ENCODE measurements at places on chromosomes 3 and 15.

DNA sequence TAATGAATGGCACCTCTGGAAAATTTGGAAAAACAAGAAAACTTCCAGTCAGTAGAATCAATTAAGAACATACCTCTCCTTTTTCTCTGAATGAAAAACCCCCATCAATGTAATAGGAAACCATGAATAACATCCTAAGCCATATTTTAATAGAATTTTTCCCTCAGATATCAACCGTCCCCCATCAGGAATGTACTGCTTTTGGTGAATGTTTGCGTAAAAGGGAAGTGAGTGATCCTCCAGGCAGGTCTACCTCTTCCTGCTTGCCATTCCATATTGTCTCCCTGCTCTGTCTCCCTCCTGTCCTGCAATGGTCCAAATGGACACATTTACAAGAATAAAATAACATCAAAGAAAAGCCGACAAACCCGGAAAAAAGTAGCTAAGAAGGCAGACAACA is 30.8 kb downstream of the LAMP3 start:
- DNase-seq = no peak

GRCh38 chr15:63970621-63971426 is 75.5 kb downstream of the DAPK2 start:
- no peak for DNase-seq

GRCh38 chr3:185332026-185332735 is 30.8 kb upstream of the MAP3K13 start:
- DNase-seq = no peak

- no peak for DNase-seq
These were observed 39.6 kb upstream of the PDZRN3 start for GRCh38 chr3:73664389-73664788.

- no peak for DNase-seq
These were observed 53.2 kb downstream of the SLTM start for GRCh38 chr15:58880320-58880719.

DNA sequence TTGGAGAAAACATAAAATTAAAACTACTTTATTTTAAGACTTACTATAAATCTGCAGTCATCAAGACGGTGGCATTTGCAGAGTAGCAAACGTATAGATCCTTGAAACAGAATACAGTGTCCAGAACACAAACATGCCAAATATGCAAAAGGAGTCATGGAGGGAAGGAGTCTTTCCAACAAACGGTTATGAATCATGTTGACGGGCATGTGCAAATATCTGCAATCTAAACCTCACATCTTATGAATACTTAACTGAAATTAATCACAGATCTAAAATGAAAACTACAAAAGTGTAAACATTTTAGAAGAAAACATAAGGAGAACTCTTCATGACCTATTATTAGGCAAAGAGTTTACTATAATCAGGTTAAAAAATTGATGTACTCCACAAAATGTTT is 69.4 kb downstream of the TFRC start:
- DNase-seq = no peak

DNA sequence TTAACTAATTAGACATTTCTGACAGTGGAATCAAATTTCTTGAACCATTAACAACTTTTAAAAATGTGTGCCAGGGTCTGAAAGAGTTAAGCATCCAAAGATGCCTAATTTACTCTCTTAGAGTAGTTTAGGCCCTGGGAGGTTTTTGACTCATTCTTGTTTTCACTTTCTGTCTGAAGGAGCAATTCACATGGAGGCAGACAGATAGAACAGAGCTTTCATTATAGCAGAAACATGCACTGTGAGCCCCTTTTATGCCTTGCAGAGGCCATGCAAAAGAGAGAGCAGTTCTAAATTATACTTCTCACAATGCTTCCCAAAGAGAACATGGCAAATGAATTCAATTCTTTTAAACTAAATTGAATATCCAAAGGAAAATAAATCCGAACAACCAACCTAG is 554.8 kb downstream of the MFSD1 start:
- no peak for DNase-seq

GRCh38 chr15:90955624-90956273 is 1.1 kb downstream of the RCCD1 start:
- no peak for DNase-seq

GRCh38 chr3:65436580-65436979 is 602.1 kb downstream of the MAGI1 start:
- DNase-seq = no peak

DNA sequence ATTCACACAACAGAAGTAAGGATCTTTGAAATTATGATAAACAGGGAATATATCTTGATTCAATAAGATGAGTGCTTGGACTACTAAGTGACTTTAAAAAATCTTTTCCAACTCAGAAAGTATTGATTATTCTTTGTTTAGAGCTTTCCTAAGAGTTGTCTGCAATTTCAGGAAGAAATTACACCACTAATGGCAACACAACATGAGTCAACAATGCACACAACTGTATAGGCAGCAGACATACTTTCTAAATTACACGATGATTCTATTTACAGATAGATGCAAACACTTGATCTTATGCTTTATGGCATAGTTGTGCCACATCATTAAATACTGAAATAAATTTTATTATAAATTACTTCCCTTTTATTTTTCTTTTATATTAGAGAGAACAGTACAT is 4.4 kb downstream of the NAA50 start:
- DNase-seq = no peak

GRCh38 chr3:49173116-49173791 is 1.9 kb downstream of the KLHDC8B start:
- no peak for DNase-seq

DNA sequence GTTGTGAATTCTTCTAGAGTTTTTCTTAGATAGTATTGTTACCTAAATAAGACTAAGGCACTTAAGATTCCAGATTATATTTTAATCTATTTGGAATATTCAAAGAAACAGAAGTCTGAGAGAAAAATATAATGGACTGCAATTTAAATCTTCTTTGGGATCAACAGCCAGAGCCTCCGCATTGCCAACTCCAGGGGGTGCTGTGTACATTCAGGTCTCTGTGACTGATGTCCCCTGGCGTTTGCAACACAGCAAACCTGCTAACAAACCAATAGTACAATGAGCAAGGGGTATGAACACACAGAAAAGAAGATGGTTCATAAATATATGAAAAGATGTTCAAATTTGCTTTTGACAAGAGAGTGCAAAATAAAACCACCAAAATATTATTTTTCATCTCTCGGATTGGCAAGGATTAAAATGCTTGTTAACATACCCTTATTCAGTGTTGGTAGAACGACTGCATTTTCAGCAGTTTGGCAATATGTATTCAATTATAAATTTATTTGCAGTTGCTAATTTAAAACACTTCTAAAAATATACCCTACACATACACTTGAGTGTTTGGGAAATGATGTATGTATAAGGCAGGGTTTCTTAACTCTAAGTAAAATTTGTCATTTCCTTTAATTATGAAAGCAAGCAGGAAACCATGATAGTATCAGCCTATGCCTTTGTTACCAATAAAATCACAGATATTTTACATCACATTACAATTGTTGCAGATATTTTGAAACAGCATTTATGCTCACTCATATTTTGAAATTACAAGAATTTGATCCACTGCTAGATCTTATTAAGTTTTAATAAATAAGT is 16.1 kb upstream of the TM4SF1 start:
- no peak for DNase-seq

DNA sequence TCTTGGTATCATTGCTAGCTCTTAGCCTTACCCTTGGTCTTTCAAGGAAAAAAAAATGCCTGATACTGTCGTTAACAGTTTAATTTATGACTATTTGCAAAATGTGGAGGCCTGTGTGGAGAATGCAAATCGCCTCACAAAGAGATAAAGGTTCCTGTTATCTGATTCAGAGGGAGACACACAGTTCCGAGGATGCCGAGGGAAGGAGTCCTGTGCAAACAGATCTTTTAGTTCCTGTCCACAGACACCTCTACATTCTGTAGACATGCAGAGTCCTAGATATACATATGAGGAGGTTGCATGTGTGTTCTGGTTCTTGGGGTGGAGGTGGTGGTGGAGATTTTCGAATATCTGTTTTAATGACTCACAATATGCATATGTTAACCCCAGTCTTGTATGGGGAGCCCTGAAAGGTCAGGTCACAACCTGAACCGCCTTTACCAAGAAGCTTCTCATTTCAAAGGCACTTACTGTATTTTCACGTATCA is 5.7 kb downstream of the NR2F2 start:
- DNase-seq = no peak

GRCh38 chr3:159266779-159267178 is 464.9 kb downstream of the MFSD1 start:
- no peak for DNase-seq

- no peak for DNase-seq
These were observed 30.7 kb upstream of the SLC24A5 start for GRCh38 chr15:48090115-48090514.

- DNase-seq = no peak
These were observed 1.3 kb downstream of the TSPAN3 start for GRCh38 chr15:77069521-77070121.

- no peak for DNase-seq
These were observed 10.7 kb downstream of the AQP9 start for GRCh38 chr15:58148633-58149445.

GRCh38 chr3:31132132-31132769 is 237.8 kb upstream of the GADL1 start:
- no peak for DNase-seq

DNA sequence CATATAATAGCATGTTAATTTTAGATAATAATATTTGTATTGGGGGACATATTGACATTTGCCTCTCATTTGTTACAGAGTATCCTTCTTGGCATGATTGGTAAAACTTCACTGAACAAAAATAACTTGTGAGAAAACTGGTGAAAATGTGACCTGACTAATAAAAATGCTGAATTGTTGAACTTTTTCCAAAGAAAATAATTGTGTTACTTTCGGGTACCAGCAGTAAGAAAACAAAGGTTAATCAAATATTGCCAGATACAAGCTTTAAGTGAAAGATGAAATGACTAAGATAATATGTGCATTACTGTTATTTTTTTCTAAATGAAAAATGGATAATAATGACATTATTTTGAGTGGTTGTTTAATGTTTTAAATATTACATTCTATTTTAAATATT is 15.2 kb downstream of the SLC12A1 start:
- DNase-seq = no peak

DNA sequence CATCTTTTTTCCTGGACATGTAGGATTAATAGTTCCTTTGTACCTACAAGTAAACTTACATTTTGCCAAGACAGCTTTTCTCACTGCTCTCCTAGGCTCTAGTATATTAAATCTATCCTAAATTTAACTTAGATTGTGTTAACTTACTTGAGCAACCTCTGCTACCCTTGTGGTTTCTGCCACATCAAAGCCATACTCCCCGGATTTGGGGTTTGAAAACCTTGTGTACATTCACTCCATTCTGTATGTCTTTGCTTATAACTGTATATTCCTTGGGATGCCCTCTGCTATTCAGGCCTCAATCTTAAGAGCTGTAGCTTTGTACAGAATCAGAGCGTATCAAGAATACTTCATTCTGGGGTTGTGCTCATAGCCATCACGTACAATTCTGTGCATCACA is 60.4 kb downstream of the ARIH1 start:
- DNase-seq = peak; percentile 47

GRCh38 chr3:13700362-13700761 is 151.4 kb downstream of the FBLN2 start:
- DNase-seq = no peak

DNA sequence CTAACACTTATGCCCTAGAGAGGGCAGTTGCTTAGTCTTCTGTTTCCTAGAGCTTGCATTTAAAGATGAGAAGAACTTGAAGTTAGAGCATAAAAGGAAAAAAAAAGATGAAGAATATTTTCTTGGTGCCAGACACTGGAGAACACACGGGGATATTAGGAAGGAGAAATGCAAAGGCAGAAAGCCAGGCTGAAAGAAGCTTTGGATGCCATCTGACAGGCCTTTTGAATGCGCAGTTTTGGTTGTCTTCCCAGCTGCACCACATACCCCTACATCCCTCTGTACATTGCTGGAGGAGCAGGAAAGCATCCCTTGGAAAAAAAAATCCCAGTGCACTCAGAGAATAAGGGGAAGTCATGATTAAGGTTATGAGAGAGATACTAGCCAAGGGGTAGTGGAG is 378.9 kb downstream of the GAP43 start:
- no peak for DNase-seq

- DNase-seq = no peak
These were observed 58.7 kb upstream of the ACAN start for GRCh38 chr15:88744548-88745020.

GRCh38 chr3:110384601-110385000 is 687.0 kb upstream of the NECTIN3 start:
- DNase-seq = no peak

- DNase-seq = no peak
These were observed 653 bp downstream of the MYO5C start for GRCh38 chr15:52294881-52295420.

DNA sequence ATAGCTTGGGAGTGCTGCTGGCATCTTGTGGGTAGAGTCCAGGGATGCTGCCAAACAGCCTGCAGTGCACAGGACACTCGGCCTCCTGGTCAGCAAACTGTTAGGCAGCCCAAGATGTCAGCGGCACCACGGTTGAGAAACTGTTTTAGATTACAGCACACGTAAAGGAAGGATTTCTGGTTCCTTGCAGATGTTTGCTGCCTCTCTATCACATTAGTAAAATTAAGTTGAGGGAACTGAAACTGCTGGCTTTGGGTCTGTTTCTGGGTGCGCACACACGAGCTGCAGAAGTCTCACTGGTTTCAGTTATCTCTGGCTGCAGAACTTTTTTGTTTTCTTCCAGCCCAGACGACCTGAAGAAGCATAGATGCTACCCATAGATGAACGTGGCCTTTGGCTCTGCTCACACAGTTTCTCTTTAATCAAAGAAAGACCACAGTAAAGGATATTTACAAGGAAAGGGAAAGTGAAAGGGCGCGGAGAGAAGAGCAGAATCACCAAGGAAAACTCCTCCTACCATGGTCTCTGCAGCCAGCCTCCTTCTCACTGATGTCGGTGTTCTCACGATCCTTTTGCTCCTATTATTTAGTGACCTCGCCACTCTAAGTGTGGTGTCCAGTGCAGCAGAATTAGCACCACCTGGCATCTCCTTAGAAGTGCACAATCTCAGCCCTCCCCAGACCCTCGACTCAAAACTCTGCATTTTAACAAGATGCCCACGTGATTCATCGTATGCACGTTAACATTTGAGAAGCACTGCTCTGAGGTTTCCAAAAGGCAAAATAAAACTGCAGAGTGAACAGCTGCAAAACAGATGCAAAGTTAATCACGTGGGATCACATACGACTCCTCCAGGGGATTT is 50.6 kb upstream of the AKAP13 start:
- DNase-seq = no peak

GRCh38 chr15:56608140-56608778 is 125.0 kb downstream of the ZNF280D start:
- no peak for DNase-seq

DNA sequence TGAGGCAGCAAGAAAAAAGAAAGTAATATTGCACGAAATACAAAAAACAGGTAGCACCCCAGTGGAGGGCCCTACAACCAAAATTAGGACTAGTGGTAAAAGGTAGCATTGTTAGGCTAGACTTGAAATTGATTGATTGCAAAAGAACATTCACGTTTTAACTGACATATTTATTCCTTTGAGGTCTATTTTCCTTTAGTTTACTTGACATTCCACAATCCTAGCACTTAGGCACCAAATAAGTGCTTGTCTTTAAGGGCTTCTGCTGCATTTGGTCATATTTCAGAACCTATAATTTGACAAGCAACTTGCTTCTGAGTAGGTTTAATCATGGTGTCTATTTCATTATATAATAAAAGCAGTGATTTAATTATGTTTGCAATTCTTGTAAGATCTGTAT is 642.7 kb upstream of the AGTR1 start:
- DNase-seq = no peak

- DNase-seq = no peak
These were observed 159.1 kb upstream of the NANOGP8 start for GRCh38 chr15:35244227-35244626.

- DNase-seq = no peak
These were observed 619.3 kb downstream of the SI start for GRCh38 chr3:164458986-164459385.
